ENCODE measurements at places on chromosomes 5 and 9.

DNA sequence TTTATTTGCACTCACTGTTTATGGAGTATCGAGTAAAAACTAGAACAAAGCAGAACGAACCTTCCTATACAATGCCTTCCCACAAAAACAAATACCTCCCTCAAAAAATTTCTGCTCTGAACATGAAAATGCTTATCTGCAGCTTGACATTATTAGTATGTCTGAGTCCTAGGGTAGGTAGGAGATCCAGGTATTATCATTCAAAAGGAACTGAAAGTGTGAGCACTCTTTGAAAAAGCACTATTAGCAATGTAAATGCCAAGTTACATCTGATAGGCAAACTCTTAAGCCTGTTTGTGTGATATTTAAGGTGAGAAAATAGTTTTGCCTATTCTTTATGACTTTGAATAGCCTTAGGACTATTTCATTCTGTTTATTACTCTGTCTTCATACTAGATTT is 47.6 kb downstream of the ZSWIM6 start:
- no peak for DNase-seq

DNA sequence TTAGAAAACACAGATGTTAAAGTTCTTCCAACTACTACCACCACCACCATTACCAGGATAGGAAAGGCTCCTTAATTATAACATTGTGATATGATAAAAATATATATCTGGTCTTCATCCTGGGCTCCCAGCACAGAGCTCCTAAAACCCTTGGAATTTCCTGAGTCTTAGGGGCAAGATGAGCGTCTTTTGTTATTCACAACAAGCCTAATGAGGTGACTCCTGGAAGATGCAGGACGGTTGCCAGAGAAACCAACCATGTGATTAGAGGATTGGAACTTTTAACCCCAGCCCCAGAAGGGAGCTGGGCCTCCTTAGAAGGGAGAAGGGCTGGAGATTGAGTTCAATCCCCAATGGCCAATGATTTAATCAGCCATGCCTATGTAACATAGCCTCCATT is 148.0 kb upstream of the ADRA1B start:
- DNase-seq, result no peak

GRCh38 chr9:122222791-122223190 is 6.0 kb downstream of the LHX6 start:
- no peak for DNase-seq

GRCh38 chr9:98808411-98808815 is 943 bp downstream of the GALNT12 start:
- no peak for DNase-seq

DNA sequence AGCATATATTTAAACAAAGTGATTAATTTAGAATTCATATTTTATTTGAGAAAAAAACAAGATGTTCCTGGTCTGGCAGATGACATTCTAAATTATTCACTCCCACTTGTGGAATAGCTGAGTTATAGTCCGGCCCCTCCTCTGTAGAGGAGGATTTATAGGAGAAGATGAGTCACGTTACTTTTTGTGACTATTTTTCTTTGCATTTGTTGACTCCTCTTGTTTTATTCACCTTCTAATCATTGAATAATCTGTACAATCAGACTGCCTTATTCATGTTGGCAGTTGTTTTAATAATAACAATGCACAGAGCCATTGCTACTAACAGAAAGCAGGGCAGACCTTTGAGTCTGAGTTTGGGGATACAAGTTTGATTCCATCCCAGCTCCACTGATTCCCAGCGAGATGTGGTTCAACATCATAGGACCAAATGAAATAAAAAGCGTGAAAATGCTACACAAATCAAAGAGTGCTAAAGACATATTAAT is 23.2 kb downstream of the DOCK8 start:
- no peak for DNase-seq

DNA sequence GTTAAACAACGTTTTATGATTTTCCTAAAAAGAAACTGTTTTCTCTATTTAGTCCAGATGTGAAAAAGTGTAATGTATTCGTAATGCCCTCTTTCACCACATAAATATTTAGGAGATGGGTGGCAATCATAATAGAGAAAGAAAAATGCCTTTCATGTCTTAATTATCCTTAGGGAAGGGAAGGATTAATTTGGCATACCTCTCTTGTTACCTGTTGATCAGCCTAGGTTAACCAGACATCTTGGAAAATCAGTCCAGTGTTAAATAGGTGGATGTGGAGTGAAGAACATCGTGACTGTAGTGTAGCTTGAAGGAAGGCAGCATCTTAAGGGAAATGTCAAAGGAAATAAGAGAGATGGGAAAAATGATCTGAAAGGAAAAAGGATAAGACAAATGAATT is 76.2 kb downstream of the NNT start:
- DNase-seq, result no peak

DNA sequence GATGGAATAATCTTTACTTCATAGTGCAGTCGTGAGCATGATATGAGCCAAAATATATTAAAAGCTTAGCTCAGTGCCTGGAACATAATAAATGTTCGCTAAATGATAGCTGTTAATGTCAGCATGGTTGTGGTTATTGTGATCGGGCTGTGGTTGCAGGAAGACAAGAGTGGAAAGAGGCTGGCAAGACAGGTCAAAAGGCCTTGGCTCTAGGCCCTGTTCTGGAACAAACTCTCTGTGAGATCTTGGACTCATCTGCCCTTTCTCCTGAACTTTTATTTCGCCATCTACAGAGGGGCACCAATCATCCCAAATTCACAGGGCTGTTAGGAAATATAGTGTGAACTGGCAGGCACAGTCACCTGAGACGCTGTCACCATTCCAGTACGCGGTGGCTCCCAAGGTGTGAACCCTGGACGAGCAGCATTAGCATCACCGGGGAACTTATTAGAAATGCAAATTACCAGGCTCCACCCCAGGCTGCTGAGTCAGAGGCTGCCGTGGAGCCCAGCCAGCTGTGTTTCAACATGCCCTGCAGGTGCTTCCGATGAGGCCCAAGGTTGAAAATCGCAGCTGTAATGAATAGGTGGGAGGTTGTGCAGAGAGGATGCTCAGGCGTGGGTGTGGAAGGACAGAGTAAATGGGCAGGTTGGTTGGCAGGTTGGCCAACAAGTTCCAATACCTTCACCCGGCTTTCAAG is 50.2 kb upstream of the SAP30L start:
- no peak for DNase-seq

GRCh38 chr9:35689542-35690293 is at the start of gene TPM2:
TPM2 (minus strand) TSS chr9:35689925; CDS start chr9:35689817, 108 bp downstream.
- no peak for DNase-seq

DNA sequence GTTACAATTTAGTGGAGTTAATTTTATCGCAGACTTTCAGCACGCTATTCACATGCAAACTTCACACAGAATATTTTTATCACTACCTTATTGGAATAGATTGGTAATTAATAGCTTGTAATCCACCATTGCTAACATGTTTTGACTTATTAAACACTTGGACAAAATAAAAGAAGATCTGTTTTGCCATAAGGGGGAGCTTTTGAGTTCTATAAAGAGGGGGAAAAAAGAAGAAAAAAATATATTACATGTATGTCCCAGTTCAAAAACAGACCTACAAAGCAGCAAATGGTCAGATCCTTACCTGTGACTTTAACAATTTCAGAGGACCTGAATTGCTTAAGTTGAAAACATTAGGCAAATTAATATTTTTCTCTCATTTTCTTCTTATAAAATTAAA is 1.2 kb upstream of the PAPPA start:
- DNase-seq, result no peak

DNA sequence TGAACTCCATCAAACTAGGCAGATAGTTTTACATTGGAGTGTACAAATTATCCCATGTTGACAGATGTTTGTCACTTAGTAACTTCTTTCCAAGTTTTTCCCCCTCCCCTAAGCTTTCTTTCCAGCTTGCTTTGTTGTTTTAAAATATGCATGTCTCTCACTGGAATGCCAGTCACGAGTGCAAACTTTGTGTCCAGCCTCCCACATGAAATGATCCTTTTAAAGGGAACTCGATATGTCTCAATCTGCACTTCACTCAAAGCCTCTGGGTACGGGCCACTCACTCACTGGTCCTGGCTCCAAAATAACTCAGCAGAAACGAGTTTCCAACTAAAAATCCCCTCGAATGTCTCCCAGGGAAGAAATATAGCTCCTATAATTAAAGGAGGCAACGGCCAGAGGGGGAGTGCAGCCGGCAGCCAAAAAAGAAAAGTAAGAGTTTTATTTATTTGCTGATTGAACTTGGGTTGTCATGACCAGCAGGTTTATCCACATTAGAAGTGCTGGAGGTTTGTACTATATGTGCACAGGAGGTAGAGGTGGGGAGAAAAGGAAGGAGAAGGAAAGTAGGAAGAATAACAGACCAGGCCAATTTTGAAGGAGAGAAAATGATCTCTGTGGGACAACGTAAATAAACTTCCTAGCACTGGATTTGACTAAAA is 17.5 kb downstream of the NR2F1 start:
- no peak for DNase-seq

- no peak for DNase-seq
Measured at GRCh38 chr9:135365013-135365768, 114.4 kb upstream of the PPP1R26 start.

DNA sequence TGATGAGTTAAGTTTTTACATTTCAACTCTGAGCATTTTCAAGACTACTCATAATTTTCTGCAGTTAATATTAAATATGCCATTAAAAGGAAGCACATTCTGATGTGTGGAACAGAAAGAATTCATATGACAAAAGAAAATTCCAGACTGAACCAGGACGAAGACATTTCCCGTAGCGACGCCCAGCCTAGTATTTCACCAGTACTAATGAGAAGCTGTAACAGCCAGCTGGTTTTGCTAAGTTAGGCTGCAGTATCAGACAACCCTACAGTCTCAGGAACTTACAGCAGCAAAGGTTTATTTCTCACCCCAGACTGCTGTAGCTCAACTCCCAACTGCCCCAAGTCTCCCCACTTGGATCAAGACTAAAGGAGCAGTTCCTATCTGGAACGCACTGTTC is 91.6 kb downstream of the TMEM174 start:
- DNase-seq, result no peak

GRCh38 chr5:155697236-155697635 is 629.7 kb upstream of the SGCD start:
- no peak for DNase-seq

DNA sequence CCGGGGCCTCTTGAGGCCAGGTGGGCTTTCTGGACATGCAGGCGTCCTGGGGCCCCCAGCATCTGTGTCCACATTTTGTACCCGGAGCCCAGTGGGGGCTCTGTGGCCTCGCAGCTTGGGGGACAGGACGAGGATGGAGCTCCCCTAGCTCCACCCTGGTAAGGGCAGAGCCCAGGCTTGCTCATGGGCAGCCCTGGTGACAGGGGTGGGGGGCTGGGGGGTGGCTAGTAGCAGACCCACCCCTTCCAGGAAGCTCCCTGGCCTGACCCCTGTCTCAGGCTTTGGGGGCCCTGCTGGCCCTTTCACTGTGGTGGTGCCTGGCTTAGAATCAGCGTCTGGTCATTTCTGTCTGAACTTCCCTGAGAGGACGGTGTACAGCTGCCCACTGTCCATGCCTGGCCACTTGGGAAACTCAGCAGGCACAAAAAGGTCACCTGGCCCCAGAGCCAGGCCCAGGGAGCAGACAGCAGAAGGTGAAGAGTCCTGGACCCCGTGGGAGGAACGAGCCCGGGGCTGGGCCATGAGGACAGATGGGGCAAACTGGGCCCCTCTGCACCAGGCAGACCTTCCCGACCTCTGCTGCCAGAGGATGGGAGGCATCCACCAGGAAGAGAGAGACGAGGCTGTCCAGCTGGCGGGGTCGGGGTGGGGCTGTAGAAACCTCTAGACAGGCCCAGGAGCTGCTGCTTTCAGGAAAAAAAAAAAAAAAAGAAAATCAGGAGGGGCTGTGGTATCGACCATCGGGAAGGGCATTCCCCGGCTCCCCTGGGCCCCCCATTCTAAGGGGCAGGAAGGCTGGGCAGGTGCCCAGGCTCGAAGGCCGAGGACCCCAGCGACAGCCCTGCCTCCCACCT is 52.8 kb downstream of the EXD3 start:
- no peak for DNase-seq

GRCh38 chr9:88521308-88521707 is 13.7 kb upstream of the NXNL2 start:
- no peak for DNase-seq

- DNase-seq, result no peak
Measured at GRCh38 chr5:180160215-180160614, 48.8 kb downstream of the RASGEF1C start.

DNA sequence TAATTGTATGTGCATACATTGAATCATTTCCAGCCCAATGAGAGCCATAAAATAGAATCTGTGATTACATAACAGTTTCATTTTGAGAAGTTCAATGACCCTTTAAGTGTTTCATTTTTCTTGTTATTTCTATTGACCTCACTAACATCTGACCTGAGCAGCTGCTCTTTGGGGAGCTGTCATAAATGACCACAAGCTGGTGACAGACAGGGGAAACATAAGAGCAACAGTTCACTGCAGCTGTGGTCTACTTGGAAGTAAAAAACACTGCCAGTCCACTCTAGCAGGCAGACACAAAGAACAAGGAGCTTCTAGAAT is 265.4 kb downstream of the DTWD2 start:
- no peak for DNase-seq

- no peak for DNase-seq
Measured at GRCh38 chr5:170300361-170301013, 2.9 kb upstream of the LCP2 start.

DNA sequence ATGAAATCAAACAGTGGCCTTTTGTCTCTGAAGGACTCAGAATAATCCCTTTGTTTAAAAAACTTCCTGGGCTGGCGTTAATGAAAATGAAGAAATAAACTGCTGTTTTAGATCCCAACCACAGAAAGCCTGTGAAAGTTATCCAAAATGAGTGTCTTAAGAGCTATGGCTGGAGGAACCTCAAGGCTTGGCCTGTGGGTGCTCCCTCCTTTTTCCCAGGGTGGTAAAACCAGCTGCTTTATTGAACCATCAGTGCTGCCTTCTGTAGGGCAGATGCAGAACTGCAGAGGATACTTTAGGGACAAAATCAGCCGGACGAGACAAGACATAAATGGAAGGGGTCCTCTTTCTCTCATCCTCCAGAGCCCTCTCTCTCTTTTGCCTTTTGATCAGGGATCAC is 100.9 kb downstream of the SMARCA2 start:
- DNase-seq, result no peak

GRCh38 chr5:138466125-138466899 is 1.0 kb downstream of the EGR1 start:
- no peak for DNase-seq

DNA sequence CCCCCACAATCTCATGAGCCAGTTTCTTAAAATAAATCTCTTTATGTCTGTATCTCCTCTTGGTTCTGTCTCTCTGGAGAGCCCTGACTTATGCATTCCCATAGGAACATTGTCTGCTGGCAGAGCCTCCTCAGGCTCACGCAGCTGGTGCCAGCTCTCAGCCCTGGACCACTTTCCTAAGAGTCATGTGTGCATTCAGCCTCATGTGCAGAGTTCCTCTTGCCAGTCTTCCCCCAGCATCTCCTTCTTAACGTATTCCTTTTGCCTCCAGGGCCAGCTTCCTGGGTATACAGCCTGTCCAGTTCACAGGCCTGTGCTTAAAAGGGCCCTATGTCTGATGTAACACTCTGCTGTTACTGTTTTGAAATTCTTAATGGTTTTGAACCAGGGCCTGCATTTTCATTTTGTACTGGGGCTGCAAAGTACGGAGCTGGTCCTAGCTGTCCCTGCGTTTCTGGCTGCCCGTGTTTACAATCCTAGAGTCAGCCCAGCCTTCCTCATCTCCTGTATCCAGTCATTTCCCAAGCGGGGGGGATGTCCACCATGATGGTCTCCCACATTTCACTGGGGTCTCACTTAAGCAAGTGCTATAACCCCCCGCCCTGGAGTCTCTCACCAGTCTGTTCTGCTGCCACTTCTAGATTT is 18.1 kb downstream of the ANKRD33B start:
- no peak for DNase-seq

All from substantia nigra (tissue), 51 donors.